ENCODE measurements at places on chromosomes 1 and 21.

GRCh38 chr21:44869781-44870747 lies 3.4 kb downstream of the PTTG1IP start:
- no peak for DNase-seq

GRCh38 chr1:160322831-160323230 lies 20.2 kb downstream of the COPA start:
- no peak for DNase-seq

GRCh38 chr1:22738522-22738921 lies 27.9 kb downstream of the EPHB2 start:
- DNase-seq = no peak

DNA sequence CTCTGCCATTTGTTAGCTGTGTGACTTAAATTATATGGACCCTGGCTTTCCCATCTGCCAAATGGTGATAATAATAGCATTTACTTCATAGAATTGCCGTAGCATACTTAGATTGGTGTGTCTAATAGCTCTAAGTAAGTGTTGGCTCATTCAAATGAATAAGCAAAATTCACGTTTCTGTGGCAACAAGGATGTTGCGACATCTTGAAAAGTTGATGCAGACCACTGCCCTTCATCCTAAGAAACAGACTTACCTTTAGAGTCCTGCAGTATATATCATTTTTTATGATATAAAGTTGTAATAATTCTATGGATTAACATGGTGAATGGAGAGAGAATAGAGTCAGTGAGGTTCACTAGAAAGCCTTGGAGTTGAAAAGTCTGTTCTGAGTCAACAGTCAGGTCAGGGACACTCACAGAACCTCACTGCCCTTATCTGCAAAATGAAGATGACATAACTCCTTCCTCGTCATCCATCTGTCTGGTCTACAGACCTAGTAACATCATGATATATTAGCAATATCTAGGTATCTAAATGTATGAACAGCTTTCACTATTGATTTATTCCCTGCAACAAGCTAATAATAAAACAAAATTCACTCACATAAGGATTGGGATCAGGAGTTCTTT lies 167.3 kb upstream of the C8B start:
- no peak for DNase-seq

GRCh38 chr1:74375376-74375775 lies 137.0 kb downstream of the LRRC53 start:
- no peak for DNase-seq

DNA sequence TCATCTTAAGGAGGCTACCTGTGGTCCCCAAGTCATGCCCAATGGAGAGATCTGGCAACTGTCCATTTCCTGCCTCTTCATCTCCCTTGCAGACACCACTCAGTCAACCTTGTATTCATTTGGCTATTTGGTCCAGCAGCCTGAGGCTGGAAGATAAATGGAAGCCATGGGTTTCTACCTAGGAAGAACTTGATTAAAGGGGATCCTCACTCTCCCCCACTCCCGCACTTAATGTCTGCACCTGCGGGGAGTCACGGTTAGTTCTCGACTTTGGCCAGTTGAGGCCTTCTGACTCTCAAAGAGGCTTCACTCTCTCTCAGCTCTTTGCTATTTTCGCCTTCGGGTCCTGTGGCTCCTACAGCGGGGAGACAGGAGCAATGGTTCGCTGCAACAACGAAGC lies 8.4 kb upstream of the ATXN7L2 start:
- no peak for DNase-seq

DNA sequence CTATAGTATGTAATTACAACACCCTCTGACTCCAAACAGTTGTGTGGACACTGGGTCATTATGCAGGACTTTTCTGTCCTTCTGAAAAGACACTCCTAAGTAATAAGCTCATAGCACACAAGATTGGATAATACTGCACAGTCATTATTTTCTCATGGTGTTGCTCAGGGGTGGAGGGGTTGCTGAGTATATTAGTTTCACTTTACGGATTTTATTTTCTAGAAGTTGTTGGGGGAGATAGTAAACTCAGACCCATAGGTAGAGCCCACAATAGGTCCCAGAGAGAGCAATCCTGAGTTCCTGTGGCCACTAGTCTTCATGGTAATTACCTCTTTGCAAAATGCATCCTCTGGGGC lies 53.4 kb downstream of the DUSP10 start:
- no peak for DNase-seq

DNA sequence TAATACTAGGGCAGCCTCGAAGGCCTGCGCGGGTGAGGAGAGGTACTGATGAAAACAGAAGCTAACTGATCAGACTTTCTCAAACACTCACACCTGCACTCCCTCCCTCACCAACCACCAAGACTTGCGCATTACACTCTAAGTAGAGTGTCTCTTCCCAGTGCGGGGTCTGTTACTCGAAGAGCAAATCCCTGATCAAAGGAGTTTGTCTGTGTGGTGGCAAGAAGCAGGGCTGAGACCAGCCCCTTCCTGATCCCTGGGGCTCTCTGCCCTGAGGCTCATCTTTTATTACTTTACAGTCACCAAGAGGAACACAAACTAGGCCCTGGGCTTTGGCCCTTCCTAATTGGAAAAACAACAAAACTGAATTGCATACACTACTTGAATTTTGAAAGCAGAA lies 19.5 kb upstream of the TSNAX start:
- no peak for DNase-seq

- DNase-seq = no peak
These were observed 344.2 kb downstream of the VAV3 start for GRCh38 chr1:107620753-107621152.

DNA sequence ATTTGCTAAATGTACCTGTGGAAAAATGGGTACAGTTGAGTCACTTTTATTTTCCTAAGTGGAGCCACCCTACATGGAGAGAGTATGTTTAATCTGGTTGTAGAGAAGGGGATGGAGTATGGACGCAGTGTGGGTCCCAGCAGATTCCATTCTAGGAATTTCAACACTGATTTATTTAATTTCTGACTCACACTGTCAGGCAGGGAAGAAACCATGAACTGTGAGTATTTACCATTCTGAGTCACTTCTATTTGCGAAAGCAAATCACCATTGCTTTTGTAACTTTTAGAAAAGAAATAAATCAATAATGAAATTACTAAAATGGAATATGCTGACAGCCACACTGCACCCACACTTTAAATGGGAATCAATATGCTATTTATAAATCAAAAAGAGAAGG lies 339.0 kb downstream of the DSCAM start:
- DNase-seq = no peak

DNA sequence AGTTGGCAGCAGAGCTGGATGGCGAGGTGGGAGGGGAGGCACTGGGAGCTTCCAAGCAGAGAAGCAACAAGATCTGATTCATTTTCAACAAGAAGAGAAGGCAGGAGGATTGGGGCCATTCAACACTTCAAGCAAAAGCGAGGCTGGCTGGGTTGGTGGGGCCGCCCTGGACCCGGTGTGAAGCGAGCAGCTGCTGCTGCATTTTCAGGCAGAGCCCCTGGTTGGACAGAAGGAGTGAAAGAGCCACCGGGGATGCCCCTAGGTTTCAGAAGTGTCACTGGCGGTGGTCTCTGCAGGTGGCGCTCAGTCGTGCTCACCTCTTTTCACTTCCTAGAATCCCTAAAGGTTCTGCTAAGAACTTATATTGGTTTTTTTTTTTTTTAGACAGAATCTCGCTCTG lies 18.0 kb downstream of the SLC2A7 start:
- DNase-seq = no peak

GRCh38 chr1:42949312-42950115 lies 9.2 kb downstream of the SLC2A1 start:
- DNase-seq = no peak

DNA sequence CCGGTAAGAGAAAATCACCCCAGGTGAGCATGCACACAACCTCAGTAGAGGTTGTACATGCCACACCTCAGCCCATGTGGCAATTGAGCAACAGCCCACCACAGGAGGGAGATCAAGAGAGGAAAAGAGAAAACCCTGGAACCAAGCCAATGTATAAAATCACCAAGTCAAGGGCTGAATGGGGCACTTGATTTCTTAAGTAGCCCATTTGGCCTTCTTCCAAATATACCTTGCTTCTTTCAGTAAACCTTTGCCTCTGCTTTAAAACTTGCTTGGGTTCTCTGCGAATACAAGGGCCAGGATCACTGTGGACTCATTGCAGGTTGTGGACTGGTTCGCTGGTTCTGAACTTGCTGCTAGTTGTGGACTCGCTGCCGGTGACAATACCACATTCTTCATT lies 1814.0 kb downstream of the PLA2G4A start:
- DNase-seq = no peak

GRCh38 chr1:48068206-48068605 lies 71.0 kb upstream of the TRABD2B start:
- no peak for DNase-seq

- peak; percentile 86 for DNase-seq
These were observed 3.8 kb downstream of the FBXO2 start for GRCh38 chr1:11650331-11650991.

- no peak for DNase-seq
These were observed 32.4 kb downstream of the COA6 start for GRCh38 chr1:234405676-234406075.

GRCh38 chr21:45037986-45038385 lies 36.4 kb upstream of the ADARB1 start:
- DNase-seq = no peak

DNA sequence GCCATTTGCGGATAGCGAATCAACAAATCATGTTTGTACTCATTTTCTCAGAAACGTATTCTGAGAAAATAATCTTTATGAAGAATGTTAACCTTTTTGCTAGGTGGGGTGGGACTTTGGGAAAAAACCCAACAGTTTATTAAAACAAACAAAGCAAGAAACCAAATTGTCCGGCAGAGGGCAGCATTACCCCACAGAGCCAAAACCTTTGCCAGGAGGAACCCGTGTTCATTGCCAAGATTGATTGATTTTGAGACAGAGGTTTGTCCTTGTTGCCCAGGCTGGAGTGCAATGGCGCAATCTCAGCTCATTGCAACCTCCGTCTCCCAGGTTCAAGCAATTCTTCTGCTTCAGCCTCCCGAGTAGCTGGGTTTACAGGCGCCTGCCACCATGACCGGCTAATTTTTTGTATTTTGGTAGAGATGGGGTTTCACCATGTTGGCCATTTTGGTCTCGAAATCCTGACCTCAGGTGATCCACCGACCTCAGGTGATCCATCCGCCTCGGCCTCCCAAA lies 70.8 kb upstream of the RHOU start:
- peak; percentile 71 for DNase-seq

DNA sequence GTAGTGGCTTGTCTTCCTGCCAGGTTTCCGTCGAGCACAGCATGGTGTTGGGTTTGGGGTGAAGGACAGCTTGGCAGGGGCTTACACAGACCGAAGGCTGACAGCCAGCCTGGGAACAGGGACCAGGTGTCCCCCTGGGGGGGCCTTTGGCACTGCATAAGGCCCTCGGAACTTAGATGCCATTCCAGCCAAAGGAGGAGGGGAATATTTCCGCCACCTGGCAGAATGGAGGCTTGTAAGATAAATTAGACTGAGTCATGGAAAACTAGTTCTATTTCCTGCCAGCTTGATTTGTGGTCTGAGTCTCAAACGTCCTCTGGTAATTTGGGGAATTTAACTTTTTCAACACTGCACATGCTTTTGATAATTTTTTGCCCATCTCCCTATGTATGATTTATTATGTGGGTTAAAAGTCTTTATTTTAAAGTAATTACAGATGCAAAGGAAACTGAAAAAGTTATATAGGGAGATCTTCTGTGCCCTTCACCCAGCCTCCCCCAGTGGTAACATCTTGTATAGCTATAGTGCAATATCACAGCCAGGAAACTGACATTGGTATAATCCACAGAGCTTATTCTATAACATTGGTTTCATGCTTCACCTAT lies 11.5 kb upstream of the TMEM51 start:
- no peak for DNase-seq

GRCh38 chr1:61323681-61324328 lies 241.4 kb downstream of the NFIA start:
- DNase-seq = no peak
